Anterior cingulate cortex (tissue), 58 donors: ENCODE measurements at places on chromosomes 4 and X.

DNA sequence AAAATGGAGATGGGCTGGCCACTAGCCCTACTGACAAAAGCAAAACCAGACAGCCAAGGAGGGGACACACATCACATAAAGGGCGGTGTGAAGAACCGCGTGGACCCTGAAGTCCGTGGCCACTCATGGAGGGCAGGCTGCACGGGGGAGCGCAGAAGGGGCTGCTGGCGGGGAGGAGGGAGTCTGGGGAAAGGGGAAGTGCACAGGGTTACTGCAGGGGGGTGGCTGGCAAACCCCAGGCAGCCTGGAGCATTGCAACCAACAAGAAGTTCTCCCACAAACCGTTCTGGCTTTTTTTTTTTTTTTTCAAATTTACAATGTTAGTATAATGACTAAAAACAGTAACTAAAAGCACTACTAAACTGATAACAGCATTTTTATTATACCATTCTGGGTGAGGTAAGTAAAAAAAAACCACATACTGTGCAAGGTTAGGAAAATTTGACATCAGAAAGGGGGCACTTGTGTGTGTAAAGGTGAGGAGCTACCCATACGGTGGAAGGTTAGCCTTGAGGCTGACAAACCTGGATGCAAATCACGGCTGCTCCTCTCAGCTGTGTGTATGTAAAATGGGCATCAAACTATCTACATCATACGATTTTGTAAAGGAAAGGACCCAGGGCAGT, 87.1 kb downstream of the TSPAN5 start:
- DNase-seq = no peak

DNA sequence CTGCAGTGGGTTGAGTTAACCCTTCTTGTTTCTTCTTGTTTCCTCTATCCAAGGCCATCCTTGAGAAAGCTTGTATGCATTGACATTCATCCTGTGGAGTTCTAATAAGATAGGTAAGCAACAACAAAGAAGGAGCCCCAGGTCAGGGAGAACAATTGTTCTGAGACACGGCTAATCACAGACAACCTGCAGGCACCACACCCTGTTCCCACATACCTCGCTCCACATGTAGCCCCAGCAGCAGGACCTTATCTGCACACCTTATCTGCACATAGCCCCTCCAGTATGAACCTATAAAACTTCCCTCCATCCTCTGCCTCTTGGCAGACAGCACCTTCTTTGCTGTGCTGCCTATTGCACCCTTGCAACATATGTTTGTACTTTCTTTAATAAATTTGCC, 129.1 kb downstream of the MSL3 start:
- DNase-seq = no peak

GRCh38 chr4:112508356-112508755, 7.6 kb downstream of the NEUROG2 start:
- no peak for DNase-seq

GRCh38 chr4:125313989-125314667, 627 bp upstream of the FAT4 start:
- no peak for DNase-seq

DNA sequence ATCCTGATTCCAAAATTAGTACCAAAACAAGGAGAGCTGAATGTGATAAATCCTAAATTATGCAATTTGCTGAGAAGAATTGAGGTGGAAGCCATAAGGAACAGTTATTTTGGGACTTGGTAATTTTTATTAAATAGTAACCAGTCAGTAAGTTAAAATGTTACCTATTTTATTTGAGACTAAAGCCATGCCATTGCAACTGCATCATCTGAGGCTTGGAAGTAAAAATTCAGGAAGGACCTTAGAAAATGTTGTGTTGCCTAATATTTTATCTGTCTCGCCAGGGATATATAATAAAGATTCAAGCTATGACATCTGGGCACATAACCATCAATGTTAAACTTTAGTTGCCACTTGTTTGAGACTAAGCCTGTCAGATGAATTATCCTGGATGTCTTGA, 341.3 kb upstream of the MAGEB16 start:
- no peak for DNase-seq

DNA sequence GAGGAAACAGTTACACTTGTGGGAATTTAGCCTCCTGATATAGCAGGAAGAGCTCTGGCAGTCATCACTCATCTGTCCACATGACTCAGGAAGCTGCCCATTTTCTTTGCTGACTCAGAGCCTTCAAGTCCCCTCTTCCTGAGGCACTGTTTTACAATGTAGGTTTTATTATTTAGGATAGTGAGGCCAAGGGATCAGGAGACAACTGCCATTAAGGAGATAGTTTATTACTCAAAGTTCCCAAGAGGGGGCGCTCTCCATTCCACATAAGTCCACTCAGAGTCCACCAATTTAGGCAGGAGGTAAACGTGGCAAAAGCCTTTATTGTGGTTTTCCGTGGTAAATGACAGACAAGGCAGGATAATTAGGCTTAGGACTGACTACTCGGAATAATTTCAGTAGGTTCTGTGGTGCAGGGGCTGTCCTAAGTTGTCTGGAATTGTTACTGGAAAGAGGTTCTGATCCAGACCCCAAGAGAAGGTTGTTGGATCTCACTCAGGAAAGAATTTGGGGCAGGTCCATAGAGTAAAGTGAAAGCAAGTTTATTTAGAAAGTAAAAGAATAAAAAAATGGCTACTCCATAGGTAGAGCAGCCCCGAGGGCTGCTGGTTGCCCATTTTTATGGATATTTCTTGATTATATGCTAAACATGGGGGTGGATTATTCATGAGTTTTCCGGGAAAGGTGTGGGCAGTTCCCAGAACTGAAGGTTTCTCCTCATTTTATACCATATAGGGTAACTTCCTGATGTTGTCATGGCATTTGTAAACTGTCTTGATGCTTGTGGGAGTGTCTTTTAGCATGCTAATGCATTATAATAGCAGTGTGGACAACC, 96.0 kb upstream of the RAB40AL start:
- DNase-seq = no peak

DNA sequence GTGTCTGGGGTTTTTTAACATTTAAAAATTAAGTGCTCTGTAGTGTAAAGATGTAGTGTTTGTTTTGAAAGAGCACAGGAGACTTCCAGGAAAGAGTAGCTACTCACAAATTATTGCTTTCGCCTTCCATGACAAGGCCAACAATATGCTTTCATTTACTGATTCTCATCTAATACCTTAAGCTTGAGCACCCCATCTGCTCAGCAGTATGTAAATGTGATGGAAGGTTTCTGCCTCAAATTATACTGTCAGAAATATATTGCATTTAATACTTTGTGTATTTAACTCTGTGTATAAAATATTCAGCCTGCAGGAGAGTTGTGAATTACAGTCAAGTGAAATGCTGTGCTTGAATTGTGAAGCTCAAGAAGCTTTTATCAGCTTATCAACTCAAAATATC, 296.3 kb upstream of the ATOH1 start:
- no peak for DNase-seq

DNA sequence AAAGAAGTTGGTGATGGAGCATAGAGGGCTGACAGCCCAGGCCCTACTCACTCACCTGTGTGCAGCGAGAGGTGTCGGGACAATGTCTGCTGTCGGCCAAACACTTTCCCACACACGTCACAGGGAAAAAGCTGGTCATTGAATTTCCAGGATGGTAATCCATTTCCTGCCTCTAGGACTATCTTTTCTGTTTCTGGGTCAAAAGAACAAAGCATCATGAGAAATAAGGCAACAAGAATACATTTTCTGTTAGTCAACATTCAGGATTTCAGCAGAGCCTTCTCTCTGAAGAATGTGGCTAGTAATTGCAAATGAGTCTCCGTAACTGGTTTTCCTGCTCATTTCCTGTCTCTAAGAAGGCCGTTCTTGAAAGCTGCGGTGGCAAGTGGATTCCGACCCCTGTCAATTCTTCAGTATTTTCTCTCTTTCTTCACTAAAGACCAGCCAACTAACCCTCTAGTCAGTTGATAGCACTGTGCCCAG, 99.4 kb downstream of the C4orf51 start:
- no peak for DNase-seq

DNA sequence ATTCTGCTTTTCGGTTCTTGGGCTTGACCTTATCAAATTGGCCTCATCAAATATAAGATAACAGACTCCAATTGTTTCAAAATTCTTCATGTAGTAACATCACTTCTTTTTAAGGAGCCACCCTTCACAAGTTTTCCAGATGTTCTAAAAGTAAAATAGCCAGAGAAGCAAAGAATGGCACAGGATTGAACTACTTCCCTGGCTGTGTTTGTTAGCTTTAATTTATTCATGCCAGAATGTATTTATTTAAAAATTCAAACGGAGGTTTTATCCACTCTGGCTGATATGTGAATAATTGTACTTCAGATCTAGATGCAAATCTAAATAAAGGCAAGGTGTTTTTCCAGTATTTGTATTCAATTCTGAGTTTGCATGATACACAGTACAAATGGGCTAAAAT, 581.3 kb upstream of the TENM3 start:
- DNase-seq = no peak

DNA sequence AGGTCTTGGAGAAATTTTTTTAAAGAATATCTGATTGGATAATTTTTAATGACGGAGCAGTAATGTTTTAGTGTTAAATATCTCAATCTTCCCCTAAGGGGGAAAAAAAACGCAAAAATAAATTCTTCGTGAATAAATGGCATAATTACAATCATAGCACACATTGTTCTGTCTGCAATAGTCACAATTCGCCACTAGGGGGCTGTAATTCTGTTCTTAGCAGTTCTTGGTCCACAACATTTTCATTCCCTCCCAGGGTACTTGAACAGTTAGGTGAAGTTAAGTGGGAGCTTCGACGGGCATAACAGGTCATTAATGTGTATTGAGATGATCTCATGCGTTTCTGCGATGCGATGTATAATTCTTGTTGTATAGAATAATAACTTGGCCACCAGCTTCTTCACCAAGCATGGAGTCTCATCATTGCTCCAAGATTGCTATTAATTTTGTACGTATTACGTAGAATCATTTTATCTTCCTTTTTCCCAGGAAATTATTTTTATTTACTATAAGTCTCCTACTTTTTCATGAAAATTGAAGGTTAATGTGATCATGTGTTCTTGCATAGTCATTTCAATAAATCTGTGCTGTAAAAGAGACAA, 27.2 kb downstream of the HTR2C start:
- peak; percentile 0 for DNase-seq

GRCh38 chr4:47510506-47511143, 25.6 kb downstream of the ATP10D start:
- DNase-seq = no peak

- DNase-seq = no peak
Measured at GRCh38 chrX:79364306-79364705, 2.8 kb downstream of the ITM2A start.

DNA sequence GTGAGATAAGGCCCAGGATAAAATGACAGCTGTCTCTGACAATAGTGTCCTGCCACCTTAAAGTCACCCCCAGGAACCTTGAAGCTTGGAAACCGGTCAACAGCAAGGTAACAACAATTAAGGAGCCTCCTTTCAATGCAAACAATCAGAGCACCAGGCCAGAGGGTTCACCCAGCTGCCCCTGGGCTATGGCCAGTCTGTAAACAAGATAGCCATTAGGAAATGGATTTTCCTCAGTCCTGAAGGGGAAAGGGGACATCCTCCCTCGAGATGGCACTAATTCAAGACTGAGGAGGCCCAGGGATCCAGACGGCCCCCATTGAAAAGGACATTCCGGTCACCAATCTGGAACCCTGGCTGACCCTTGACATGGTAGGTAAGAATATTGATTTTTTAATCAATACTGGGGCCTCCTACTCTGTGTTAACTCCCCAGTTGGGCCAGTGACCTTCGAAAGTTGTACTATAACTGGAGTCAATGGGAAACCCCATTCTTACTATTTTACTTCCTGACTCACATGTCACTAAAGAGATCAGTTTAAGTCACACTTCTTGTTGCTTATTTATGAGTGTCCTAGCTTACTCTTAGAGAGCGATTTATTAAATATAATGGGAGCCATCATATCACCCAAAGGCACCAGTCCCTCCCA, 61.7 kb upstream of the CT45A1 start:
- DNase-seq = no peak

DNA sequence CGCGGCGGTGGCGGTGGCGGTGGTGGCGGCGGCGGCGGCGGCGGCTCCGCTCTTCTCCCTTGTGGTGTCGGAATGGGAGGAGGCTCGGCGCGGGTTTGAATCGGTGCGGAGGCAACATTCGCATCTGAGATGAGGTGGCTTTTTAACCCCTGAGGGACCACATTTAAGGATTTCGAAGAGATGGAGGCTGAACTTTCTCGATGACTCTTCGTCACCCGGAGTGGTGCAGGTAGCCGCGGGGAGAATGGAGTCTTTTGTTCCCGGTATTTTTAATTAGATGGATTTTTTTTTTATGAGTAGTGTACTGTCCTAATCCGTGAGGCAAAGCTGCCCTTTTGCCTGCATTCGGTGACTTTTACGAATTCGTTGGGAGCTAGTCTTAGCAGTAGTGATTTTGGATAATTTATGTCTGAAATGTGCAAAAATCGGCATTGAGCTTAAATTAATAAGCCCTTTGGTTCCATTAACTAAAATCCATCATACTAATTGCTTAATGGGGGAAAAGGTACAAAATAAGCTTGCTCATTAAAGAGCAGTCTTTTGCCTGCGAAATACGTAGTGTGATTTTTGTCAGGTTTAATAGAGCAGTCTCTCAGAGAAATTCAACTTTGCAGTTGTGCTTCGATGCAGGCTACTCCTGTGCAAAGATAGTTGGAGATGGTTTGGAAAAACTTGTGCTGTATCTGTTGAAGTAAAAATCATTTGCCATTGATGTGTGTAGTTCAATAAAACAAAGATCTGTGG, 206.2 kb downstream of the TENM3 start:
- DNase-seq = peak; percentile 46

DNA sequence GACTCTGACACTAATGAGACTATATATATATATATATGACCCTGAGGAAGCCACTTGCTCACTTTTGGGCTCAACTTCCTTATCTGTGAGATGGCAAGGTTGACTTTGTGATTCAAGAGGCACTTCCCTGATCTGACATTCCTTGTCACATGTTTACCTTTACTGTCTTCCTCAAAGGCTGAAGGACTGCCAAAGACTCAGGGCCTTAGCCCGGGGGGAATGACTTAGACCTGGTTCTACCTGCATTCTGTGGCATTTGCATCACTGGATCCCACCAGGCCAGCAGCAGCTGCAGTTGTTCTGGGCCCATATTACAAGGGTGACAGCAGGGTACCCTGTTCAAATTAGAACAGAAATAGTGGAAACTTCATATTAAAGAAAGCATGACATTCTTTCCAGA, 3.1 kb upstream of the HS6ST2 start:
- DNase-seq = no peak

- DNase-seq = no peak
Measured at GRCh38 chr4:30838331-30838730, 118.2 kb downstream of the PCDH7 start.

DNA sequence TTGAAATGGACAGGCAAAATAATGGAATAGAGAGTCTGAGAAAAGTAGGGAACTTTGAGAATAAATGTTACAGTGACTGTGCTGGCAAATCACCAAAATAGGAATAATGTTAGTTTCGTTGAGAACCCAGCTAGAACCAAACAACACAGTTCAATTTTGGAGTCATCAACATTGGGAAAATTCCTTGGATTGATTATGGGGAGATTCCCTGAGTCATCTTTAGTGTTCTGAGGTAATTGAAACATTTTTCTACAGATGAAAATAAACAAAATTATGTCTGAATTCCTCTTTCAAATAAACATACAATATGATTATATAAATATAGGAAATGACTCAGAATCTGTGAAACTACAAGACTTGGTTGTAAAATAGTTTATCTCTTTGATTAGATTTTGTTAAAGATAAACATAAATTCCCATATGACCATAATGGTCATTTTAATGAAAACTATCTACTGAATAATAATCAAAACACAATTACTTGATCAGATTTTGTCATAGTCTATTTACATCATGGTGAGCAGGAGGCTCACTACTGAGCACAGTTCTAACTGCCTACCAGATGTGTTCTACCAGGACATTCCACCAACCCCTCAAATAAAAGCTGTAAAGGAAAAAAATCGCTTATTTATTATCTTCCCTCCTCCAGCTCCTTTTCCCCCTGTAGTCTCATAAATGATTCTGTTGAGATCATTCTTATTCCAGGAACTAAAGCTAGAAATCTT, 51.4 kb upstream of the GABRA2 start:
- DNase-seq = no peak
